Activated CD4-positive, alpha-beta T cell treated with anti-CD3 and anti-CD28 coated beads, Interleukin-2, amount 10 ng/mL, durations not matched to agents 24 days and 14 days (primary cell): ENCODE measurements at places on chromosomes 13 and 19. TPM values are rescaled to one million over a fixed set of nuclear protein-coding genes. Genes with fewer than 3 reads are reported as not detected.

The MEDAG gene
- not detected in 2 replicates for total RNA-seq

The TNFSF9 gene
- 6.1 and 6.4 TPM in 2 replicates for total RNA-seq

- DNase-seq = no peak
These were observed 11.1 kb upstream of the SPATA13 start for GRCh38 chr13:24149246-24150032.

GRCh38 chr19:6099599-6099998 lies 10.7 kb downstream of the RFX2 start:
- DNase-seq = no peak

The CYP4F12 gene
- not detected in 2 replicates for total RNA-seq
